ENCODE measurements at places on chromosomes 12 and 14.

DNA sequence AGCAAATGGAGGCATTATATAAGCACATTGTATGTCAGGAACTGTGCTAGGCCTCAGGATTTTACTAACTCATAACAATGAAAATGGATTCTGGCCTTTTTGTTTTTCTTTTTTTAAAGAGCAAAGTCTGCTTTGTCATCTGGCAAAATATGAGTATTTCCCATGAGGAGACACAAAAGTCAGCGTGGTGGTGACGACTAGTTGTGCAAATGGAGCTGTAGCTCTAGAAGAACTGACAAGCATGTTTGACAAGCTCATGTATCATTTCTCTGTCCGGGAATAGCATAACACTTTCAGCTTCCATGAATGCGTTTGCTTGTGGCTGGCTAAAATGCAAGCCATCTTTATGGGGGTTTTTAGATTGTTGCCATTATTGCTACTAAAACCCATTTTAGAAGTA, 127.8 kb downstream of the HELB start:
- no peak for DNase-seq

DNA sequence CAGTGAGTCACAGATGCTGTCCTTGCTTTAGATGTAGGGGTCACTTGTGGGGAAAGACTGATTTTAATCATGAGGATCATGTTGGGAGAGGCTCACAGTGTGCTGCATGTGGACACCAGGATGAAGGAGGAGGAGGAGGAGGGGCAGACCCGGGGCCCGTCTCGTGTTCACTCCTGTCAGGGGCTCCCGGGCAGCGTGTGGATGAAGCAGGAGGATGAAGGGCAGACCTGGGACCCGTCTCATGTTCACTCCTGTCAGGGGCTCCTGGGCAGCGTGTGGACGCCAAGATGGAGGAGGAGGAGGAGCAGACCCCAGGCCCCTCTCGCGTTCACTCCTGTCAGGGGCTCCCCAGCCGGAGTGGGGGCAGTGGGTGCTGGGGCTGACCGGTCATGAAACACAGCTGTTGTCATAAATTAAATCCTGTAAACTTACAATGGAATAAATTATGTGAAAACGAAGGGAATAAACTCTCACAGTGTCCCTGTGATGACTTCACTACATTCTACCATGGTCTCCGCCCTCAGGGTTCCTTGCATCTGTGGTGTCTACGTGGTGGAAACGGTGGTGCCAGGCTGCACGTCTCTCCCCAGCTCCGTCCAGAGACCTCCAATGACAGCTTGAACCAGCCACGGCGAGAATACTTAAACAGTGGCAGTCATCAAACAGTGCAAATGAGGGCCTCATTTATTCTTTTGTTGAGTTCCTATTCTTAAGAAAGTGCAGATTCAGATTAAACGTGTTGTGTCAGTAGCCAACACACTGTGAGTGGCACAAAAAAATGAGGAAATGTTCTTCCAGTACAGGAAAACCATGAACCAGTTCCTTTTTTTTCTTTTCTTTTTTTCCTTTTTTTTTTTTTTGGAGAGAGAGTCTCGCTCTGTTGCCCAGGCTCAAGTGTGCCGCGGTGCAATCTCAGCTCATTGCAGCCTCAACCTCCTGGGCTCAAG, 37.7 kb upstream of the SFSWAP start:
- peak; percentile 45 for DNase-seq

DNA sequence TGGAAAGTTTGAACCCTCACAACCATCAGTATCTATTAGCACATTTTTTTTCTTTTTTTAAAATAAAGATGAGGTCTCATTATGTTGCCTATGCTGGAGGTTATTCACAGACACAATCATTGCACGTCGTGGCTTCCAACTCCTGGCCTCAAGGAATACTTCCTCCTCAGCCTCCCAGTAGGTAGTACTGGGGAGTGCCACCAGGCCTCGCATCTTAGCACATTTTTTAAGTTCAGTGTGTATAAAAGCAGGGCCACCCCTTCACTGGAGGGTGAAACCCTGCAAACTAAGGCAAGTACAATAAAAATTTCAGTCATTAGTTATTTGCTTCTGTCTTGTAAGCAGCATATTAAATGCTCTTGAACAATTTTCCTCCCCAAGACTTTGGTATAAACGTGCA, 114.2 kb upstream of the SINHCAF start:
- no peak for DNase-seq

DNA sequence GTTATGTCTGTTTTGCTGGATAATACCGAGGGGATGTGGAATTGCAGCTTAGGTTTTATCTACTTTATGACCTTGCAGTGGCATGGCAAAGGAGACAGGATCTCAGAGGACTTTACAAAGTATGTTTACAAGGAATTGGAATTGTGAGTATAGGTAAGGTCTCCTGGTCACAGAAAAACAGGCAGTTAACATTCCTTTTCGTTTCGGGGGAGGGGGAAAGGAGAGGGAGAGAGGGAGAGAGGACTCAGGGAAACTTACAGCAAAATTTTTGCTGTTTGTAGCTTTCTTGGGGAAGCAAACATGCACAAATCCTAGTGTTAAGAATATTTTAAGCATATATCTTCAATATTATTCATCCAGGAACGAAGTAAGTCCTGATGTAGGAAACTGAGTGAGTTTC, 590.5 kb upstream of the LRFN5 start:
- no peak for DNase-seq

DNA sequence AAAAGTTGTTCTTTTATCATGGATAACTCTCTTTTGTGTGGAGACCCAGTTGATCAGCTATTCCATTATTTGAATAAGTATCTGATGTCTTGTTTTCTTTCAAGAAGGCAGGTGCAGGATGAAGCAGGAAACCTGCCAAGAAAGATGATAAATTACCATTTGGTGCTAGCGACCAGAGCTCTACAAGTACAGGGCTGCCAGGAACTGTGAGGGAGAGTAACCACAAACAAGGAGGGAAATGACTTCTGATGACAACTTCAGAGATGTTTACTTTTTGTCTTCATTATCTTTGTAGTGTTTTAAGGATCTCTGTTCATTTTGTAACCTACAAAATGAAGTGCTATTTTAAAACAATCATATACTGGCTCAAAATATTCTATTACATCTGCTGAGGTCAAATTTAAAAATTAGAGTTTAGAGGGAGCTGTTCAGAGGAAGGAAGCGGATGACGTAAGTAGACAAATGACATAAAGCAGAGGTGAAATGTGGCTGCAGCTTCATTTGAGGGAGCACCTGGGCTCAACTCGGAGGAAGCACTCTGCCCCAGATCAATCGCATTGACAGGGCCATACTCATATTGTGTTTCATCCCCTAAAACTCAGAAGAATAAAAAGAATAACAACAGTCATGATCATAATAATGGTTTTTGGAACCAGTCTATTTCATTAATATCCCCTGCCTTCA, 226.8 kb downstream of the C12orf42 start:
- DNase-seq, result no peak

DNA sequence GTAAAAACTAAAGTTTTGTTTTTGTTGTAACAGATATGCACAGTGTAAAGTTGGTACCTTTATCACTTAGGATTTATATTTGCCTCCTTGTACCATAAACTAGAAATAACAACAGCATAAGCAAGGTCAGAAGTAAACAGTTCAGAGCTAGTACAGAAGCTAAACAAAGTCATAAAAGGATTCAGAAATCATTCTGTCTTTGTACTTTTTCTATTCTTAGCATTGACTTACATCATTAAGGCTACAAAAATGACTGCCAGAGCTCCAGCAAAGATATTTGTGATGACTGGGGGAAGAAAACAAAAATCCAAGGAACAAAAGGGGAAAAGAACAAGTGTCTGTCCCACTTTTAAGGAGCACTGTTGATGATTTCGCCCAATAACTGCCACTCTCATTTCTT, 347.2 kb downstream of the CCDC91 start:
- DNase-seq, result no peak
